ENCODE measurements at places on chromosomes 6 and 20.
A peak's percentile ranks its signal among the peaks of the same experiment; 100 is the strongest.

- no peak for DNase-seq
Observed at GRCh38 chr6:117538615-117539014, 56.1 kb downstream of the DCBLD1 start.

- no peak for DNase-seq
Observed at GRCh38 chr6:136429264-136430065, 120.8 kb downstream of the MAP7 start.

DNA sequence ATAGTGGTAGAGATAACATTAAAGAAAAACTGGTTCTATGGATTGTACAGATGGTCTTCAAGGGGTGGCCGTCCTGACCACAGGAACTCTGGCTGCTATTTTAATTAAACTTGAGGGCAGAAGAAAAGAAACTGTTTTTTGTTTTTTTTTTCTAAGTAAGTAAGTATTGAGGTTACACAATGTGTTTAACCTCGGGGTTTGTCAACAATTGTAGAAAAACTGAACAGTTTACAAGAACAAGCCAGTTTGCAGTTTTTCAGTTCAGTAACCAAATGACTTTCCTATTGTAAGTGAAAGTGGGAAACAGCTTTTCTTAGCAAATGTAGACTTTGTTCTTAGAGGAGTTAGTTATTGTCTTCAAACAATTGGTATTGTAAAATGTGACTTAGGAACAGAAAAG lies 77.0 kb downstream of the PLCB1 start:
- peak; percentile 32 for DNase-seq

GRCh38 chr20:23399568-23400241 lies 21.6 kb downstream of the NAPB start:
- DNase-seq, result no peak

- DNase-seq, result no peak
Observed at GRCh38 chr6:104813552-104813951, 46.2 kb downstream of the HACE1 start.

DNA sequence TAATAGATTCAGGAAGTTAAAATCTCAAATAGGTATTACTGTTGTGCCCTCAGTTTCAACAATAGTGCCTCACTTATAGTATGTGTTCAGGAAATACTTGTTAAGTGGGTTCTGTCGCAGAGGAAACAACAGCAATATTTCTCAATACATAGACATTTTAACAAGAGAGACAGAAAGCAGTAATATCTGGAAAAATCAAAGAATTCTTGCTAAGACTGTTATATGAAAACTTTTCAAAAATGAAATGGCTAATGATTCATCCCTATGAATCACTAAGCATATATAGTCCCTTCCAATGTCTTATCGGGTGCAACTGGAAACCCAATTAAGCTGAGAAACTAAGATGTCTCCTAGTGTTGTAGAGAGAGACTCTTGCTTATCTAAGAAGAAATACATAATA lies 668.9 kb downstream of the TFAP2A start:
- no peak for DNase-seq

DNA sequence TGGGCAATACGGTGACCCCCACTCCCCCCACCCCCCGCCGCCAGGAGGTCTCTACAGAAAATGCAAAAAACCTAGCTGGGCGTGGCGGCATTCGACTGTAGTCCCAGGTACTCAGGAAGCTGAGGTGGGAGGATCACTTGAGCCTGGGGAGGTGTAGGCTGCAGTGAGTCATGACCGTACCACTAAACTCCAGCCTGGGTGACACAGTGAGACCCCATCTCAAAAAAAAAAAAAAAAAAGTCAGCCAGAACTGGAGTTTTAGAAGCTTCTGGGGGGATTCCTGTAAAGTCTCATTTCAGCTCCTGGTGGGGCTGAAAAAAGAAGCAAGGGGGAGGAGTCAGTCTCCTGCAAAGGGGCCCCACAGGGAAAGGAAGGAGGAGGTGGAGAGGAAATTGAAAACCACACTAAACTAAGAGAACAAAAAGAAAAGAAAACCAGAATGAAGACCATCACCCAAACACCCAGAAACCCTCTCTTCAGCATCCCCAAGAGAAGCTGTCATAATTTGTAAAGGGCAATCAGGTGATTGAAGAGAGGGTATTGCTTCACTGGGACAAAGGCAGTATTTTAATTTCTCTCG lies 50.4 kb downstream of the NOL4L start:
- no peak for DNase-seq

- no peak for DNase-seq
Observed at GRCh38 chr6:31530659-31531058, 1.9 kb downstream of the MCCD1 start.

DNA sequence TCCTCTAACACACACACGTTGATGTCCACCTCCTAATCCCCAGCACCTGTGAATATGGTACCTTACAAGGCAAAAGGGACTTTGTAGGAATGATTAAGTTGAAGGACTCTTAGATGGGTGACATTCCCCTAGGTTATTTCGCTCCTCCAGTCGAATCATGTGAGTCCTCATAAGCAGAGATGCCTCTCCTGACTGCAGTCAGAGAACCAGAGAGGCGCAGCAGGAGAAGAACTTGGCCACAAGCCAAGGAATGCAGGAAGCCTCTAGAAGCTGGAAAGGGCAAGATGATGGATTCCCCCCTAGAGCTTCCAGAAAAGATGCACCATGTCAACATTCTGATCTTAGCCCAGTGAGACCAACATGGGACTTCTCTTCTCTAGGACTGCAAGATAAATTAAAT lies 133.1 kb upstream of the PTPRT start:
- DNase-seq, result no peak

GRCh38 chr6:68639826-68640490 lies 4.9 kb downstream of the ADGRB3 start:
- DNase-seq, result no peak

DNA sequence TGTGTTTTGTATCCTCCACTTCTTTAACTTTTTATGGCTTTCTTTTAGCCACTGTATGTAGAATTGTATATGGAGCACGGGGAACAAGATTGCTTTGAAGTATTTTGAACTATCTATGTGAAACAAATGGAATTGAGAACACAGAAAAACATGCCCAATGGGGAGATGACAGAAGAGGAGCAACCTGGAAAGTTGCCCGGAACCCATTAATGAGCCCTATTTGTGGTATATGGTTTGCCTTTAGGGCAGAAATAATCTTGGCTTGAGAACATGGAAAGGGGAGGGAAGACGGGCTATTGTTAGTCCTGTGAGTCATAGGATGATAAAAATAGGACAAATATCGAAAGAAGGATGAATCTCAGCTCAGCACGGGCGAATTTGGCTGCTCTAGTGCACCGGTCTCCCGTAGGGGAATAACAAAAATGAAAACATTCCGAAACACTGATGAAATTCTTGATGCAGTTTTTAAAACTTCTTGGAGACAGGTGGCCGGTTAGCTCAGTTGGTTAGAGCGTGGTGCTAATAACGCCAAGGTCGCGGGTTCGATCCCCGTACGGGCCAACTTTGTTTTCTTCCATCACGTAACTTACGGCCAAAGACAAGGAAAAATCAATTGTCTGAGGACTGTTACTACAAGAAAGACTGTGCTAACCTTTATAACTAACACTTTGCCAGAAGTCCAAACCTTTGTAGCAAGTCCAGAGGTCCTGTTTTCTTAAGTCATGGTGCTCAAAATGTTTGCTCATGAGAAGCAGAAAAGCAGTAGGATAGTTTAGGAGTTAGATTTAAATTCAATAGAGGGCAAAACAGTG lies 15.7 kb downstream of the HMGN4 start:
- no peak for DNase-seq

- DNase-seq, result no peak
Observed at GRCh38 chr20:35821807-35822242, 50.0 kb downstream of the PHF20 start.

GRCh38 chr6:22333802-22334201 lies 37.0 kb upstream of the PRL start:
- DNase-seq, result no peak

DNA sequence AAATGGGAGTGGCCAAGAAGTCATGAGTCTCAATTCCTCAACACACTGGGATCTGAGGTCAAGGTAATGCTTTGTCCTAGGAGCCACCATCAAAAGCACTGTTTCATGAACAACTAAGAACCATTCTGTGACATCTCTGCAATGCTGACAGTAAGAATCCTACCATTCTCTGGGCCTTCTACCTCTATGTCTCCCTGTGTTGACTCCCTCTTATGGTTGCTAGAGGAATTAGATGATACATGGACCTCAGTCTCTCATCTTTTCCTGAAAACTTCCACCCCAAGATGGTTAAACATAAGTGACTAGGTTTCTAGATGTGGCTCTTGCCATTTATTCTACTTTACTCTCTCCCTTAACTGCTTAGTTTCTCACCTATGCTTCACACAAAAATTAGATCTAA lies 9.1 kb downstream of the MTRF1L start:
- DNase-seq, result no peak

- DNase-seq, result no peak
Observed at GRCh38 chr6:117555882-117556498, 46.3 kb downstream of the GOPC start.

GRCh38 chr20:20624914-20625313 lies 87.5 kb downstream of the RALGAPA2 start:
- no peak for DNase-seq

DNA sequence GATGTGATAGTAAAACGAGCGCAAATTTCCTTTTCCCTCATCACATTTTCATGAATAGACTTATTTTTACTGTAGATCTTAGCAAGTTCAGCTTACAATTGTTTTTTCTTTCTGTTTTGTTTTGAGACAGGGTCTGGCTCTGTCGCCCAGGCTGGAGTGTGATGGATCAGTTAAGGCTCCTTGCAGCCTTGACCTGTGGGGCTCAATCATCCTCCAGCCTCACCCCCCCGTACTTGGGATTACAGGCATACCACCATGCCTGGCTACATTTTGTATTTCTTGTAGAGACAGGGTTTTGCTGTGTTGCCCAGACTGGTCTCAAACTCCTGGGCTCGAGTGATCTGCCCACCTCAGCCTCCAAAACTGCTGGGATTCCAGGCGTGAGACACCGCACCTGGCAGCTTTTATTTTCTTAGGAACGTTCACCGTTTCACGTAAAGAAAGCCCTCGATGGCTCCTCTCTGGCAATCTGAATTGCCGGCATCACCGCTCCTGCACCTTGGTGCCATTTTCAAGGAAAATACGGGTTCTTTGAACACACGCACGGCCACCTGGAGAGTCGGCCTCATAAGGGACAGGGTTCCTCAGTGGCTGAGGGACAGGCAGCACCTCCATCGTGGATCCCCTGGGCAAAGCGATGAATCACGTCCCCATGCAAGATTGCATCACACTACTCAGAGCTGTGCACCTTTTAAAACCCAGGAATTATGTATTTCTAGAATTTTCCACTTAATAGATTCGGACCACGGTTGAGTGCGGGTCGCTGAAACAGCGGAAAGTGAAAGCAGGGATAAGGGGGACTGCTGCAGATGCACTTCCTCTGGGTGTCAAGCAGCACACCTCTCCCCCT lies 78.7 kb downstream of the IRF4 start:
- no peak for DNase-seq

DNA sequence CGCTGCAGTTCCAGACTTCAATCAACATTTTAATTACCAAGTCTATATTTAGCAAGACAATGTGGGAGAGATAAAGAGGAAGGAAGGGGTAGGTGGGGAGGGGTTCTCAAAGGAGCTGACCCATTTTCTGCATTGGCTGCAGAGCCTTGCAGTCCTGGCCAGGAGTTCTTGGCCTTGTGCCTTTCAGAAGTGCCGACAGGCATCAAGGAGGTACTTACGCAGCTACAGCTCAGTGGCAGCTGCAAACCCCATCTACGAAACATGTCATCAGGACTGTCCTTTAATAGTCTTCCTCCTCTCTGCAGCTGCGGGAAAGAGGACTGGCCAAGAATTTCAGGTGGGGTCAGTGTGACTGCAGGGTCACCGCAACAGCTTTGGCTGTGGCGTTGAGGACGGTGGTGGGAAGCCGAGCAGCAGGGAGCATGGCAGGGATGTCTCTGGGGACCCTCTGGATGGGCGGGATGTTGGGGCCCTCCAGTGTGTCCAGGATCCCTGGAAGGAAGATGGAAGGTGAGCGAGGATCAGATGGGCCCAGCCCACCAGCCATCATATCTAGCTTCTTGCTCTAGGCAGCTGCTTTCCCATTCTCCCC lies 1.8 kb upstream of the LRRC73 start:
- DNase-seq, result no peak

DNA sequence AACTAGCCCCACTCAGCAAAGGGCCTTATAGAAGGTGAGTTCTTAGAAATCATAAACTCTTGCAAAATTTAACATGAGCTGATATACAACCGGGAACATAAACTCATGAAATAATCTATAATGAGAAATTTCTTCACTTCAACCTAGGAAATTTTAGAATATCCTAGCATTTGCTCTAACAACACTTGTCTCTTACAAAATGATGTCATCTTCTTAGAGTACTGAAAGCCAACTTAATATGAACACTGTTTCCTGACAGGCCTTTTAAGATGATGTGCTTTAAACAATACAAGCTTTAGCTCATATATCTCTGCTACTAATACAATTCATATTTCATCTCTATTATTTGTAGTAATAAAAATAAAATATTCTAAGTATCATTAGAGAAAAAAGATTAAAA lies 932 bp downstream of the PACRG start:
- DNase-seq, result no peak

GRCh38 chr6:44151348-44152108 lies 7.1 kb upstream of the CAPN11 start:
- no peak for DNase-seq

All from GM12878 (cell line).